ENCODE measurements at places on chromosomes 6 and 20.

DNA sequence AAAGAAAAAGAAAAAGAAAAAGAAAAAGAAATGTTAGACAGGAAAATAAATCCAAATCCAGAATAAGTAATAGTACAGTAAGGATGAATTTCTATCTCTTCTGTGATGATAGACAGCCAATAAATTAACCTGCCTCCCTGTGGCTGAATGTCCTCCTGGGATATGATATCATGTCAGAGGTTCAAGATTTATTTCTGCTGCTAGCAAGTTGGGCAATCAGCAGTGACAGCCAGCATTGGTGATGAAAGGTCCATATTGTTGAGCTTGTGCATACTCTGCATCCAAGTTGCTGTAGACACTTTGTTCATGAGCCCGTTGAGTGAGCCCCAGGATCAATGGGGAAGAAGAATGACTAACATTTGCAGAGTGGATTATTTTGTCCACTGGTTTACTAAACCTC lies 44.9 kb upstream of the CEP85L start:
- no peak for DNase-seq

GRCh38 chr6:106101466-106101865 lies 15.3 kb downstream of the PRDM1 start:
- DNase-seq, result no peak

DNA sequence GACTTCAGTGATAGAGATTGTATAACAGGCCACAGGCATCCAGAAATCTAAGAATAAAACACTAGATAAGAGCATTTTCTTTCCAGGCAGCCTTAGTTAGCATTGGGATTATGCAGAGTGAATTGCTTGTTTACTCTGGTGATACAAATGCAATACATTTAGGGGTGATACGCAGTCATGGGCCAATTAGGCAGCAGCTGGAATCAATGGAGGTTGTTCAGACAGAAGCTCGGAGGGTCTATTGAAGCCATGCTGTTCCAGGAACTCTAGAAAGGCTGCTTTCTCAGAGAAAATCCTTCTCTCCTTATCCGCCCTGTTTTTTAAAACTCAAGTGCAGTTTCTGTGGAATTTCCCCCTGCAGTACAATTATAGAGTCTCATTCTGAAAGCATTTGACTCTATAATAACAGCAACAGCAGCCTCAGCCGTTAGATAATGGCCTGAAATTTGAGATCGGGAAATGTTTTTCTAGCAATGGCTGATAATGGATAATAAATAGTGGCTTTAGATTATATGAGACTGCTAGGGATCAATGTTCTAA lies 364.3 kb upstream of the HS3ST5 start:
- peak; percentile 79 for DNase-seq

DNA sequence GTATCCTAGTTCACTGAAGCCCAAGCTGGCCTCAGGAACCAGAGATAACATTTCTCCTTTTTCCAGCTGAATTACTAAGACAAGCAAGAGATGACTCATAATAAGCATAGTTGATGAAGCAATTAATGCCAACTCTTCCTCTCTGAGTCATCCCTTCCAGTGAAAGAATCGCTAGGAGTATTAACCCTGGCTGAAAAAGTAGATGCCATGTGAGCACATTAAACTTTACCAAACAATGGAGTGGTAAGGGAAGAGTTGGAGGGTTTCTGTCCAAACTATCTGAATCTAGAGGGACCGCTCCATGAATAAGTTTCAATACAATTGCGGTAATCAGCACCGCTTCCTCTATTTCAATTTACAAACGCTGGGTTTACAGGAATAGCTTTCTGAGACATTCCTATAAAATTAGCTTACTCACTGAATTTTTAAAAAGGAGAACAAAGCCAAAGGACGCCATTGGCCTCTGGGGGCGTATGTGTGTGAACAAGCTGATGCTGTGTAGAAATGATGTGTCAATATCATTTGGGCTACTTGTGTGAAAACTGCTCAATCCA lies 48.3 kb downstream of the ATXN1 start:
- no peak for DNase-seq

DNA sequence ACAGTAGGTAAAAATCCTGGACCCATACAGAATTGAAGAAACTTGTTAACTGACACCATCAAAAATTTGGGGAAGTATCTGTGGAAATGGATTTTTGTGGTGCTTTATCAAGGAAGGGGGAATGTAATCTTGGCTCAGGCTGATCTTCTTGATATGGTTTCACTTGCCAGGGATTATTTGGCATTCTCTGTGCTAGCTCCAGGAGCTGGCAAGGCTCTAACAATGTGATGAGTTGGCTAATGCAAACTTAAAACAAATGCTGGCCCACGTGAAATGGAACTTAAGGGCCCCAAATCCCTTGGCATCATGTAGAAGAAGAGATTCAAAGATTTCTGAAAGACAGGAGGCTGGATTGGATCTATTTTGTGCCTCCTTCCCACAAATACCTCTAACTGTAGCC lies 13.1 kb downstream of the KCNS1 start:
- no peak for DNase-seq

DNA sequence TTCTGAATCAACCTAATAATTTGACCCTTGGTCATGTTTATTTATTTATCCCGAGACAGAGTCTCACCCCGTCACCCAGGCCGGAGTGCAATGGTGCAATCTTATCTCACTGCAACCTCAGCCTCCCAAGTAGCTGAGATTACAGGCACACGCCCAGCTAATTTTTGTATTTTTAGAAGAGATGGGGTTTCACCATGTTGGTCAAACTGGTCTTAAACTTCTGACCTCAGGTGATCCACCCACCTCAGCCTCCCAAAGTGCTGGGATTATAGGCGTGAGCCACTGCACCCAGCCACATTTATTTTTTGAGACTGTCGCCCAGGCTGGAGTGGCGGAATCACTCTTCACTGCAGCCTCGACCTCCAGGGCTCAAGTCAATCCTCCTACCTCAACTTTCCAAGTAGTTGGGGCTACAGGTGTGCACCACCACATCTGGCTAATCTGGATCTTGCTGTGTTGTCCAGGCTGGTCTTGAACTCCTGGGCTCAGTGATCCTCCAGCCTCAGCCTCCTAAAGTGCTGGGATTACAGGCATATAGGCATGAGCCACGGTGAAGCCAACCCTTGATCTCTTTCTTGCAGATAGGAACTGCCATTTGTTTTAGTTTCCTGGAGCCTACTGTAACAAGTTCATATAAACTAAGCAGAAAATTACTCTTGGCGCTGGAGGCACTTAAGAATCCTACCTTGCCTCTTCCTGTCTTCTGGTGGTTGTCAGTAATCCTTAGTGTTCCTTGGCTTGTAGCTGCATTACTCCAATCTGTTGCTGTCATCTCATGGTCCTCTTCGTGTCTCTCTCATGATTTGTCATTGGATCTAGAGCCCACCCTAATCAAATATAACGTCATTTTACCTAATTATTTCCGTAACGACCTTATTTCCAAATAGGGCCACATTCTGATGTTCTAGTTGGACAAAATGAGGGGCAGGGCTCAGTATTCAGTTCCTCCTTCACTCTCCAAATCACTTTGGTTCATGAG lies 2.3 kb downstream of the RPS18 start:
- DNase-seq, result no peak

DNA sequence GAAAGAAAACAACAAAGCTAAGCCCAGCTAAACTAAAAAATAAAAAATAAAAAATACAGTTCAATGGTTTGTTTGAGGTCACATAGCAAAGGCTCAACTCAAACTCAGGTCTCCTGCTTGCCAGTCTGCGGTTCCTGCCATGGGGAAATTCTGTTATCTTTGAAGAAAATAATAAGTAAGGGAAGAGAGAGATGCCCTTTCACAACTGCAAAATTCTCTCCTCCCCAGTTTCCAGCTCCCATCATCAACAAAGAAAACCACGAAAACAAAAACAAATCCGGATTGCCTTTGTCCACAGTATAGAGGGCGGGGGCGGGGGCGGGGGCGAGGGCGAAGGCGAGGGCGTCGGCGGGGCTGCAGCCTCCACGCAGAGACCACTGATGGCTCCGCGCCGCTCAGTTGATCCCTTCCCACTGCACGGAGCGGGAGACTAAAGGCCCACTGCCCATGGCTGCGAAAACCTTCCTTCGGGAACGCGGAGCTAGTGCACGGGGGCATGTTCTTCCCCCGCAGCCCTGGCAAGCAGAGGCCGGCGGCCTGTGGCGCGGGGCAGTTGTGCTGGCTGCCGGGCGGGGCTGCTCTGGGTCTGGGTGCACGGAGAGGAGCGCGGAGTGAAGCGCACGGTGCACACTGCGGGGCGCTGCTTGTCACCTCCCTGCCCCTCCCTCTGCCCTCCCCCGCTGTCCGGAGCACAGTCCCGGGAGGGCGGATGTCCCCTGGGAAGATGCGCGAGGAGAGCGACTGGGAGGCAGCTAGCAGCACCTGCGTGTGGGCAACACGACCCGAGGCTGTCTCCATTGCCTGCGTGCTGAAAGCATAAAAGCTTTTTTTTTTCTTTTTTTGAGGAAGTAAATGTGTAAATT lies 54.1 kb upstream of the TPD52L1 start:
- peak; percentile 33 for DNase-seq

DNA sequence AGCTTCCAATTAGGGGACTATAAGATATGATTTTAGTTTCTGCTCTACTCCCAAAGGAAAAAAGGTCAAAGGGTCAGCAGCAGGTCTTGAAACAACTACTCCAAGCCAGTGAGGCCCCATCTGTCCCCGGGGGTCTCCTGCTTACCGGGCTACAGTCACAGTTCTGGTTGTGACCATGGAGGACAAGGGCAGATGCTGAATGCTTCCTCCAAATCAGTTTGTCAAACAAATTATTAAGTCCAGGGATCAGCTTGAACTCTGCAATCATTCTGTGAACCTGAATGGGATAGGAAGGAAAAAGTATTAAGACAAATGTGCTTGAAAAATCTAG lies 60.2 kb downstream of the MYH7B start:
- no peak for DNase-seq

DNA sequence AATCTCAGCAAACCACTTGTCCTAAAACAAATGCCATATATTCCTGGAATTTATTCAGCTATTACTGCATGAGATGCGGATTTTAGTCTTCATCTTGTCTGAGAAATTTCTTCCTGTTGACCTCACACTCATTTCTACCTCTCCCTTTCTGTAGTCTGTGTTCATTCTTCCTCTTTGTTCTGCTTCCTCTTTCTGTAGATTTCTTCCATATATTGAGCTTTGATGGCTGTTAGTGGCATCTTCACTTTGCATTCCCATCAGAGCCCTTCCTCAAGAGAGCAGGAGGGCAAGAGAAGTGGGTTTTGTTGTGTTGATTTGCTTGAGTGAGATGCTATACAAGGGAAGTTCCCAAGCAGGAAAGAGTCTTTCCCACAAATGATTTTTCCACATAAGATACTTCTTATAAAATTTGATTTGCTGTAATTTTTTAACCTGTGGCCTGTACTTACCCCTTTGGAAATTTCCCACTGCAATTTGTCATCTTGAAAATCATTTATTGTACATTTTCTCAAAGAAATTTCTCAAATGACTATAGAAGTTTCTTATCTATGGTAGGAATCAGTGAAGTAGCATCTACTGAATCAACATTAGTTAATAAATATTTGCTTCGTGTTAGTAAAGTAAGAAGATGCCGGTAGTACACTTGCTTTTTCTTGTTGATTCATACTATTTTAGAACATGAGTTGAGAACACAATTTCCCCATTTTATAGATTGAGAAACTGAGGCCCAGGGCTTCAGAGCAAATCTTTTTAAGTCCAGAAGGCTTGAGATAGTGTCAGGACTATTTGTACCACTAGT lies 43.8 kb downstream of the MAP3K4 start:
- no peak for DNase-seq

GRCh38 chr20:56442389-56443365 lies 25.8 kb upstream of the RTF2 start:
- no peak for DNase-seq

GRCh38 chr6:76706631-76707030 lies 634.2 kb upstream of the IMPG1 start:
- DNase-seq, result no peak

GRCh38 chr6:97450087-97450486 lies 167.1 kb upstream of the MMS22L start:
- no peak for DNase-seq

GRCh38 chr20:44080064-44080463 lies 106.9 kb downstream of the JPH2 start:
- no peak for DNase-seq

GRCh38 chr6:139373928-139374356 lies 506 bp downstream of the CITED2 start:
- DNase-seq, result no peak

GRCh38 chr6:26329763-26330511 lies 35.1 kb upstream of the BTN3A2 start:
- peak; percentile 77 for DNase-seq

DNA sequence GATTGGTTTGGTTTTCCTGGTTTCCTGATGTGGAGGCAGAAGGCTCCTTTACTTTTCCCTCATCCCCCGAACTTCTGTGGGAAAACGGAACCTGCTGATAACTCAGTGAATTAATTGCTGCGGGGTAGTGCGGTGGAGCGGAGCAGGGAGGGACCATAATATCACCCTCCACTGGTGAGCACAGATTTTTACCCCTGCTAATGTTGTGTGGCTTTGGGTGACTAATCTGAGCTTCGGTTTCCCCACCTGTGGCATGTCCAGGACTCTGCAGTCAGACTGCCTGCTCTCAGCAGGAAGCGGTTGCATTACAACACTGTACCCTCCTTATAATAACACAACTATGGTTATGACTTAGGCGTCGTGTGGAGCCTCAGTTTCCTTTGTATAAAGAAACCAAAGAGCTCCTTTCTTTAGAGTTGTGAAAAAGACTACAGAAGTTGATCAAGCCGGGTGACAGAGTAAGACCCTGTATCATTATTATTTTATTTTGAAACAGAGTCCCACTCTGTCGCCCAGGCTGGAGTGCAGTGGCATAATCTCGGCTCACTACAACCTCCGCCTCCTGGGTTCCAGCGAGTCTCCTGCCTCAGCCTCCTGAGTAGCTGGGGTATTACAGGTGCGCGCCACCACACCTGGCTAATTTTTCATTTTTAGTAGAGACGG lies 2.2 kb upstream of the ID1 start:
- no peak for DNase-seq

- no peak for DNase-seq
Measured at GRCh38 chr6:90175627-90176538, 120.8 kb downstream of the BACH2 start.

- DNase-seq, result no peak
Measured at GRCh38 chr20:44188752-44189151, 1.8 kb upstream of the JPH2 start.

- no peak for DNase-seq
Measured at GRCh38 chr6:47438481-47439347, 38.9 kb upstream of the CD2AP start.

GRCh38 chr20:62834967-62835730 lies 18.3 kb downstream of the COL9A3 start:
- no peak for DNase-seq

- DNase-seq, result no peak
Measured at GRCh38 chr20:1434571-1435336, 31.9 kb downstream of the NSFL1C start.

GRCh38 chr20:61024390-61024789 lies 227.7 kb upstream of the CDH4 start:
- DNase-seq, result no peak
